Cerebellar cortex (tissue), 1 donor: ENCODE measurements at places on chromosomes 16 and 17.
A peak's percentile ranks its signal among the peaks of the same experiment; 100 is the strongest.

GRCh38 chr17:59366040-59366757, 34.7 kb downstream of the YPEL2 start:
- no peak for DNase-seq

- no peak for DNase-seq
Measured at GRCh38 chr17:511001-511698, 158.5 kb upstream of the RPH3AL start.

DNA sequence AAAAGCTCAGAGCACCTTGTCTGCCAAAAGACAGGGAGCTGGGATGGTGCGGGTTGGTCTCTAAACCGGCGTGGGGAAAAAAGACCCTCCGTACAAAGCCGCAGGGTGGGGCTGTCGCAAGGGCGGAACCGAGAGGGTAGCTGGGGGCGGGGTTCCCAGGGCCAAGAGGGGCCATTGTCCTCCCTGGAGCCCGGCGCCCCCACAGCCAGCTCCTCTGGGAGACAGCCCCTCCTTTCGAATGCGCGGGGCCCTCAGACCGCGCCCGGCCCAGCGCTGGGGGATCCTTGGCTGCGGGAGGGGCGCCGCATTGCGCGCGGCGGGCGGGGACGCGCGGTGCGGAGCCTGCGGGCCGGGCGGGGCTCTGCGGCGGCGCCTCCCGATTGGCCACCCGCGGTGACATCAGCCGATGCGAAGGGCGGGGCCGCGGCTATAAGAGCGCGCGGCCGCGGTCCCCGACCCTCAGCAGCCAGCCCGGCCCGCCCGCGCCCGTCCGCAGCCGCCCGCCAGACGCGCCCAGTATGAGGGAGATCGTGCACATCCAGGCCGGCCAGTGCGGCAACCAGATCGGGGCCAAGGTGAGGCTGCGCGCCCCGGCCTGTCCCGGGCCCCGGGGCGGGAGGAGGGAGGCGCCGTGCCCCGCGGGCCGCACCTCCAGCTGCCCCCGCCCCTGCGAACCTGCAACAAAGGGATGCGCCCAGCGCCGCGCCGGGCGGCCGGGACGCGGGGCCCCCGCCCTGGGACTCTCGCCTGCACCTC, at the start of gene TUBB3:
TUBB3 (plus strand) TSS at position 459 of the 756 bp plus-strand sequence; CDS start at position 519, 60 bp downstream.
- DNase-seq, result peak; percentile 86

DNA sequence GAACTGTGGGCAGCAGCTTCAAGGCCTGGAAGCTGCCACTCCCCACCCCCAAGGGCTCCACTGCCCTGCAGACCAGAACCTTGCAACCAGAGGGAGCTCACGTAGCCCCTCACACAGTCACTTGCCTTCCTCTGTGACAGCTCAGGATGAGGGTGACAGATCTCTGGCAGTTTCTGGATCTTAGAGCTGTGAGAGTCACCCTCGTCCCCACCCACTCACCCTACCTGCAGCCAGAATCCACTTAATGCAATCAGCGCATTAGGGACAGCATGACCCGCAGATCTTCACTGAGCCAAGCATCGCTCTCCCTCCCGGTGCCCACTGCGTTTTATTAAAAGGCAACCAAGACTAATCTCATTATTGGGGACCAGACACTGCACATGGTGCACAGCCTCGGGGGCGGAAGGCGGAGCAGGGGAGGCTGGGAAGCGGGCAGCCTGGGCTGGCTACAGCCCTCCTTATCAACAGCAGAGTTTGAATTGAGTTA, 3.5 kb downstream of the CYB561 start:
- peak; percentile 28 for DNase-seq

DNA sequence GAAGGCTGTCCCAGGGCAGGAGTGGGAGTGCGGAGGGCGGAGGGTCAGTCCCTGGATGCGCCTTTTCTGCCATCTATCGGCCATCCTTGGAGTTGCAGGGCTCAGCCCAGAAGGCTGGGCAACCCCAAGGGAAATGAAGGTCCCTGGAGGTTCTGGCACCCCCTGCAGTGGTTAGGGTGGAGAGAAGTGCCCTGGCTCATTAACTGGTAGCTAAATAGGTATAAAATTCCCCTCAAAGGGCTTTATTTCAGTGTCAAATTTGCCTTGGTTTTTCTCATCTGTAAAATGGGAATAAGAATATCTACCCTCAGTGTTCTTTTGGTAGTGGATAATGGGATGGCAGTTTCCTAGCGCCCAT, 22.4 kb downstream of the C17orf75 start:
- DNase-seq, result peak; percentile 67

GRCh38 chr17:82402865-82403264, 15.3 kb upstream of the HEXD start:
- DNase-seq, result no peak

- no peak for DNase-seq
Measured at GRCh38 chr17:977166-977565, 2.4 kb downstream of the NXN start.

GRCh38 chr16:14248791-14249190, 177.7 kb downstream of the MRTFB start:
- DNase-seq, result no peak

DNA sequence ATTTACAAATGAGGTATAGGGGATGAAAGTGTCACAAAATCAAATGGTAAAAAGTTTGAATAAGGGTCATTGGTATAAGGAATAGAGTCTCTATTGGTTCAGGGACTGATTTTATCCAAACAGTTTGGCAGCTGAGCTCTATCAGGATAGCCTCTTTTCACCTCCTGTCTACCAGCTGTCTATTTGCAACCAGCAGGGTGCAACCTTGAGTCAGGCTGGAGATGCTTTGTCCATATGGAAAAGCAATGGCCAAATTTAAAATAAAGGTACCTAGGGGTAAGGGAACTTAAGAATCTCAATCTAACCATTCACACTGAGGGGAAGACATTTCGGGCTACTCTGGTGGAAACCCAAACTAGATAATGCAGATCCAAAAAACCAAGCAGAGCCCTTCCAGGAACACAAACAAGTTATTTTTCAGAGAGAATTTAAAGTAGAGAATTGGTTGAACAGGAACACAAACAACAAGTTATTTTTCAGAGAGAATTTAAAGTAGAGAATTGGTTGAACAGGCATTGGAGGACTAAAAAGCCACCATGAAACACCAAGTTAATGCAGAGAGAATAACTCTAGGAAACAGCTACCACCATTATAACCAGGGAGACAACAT, 12.6 kb upstream of the CA10 start:
- DNase-seq, result peak; percentile 73

GRCh38 chr17:48597778-48598631, 4.4 kb upstream of the HOXB5 start:
- no peak for DNase-seq

- DNase-seq, result no peak
Measured at GRCh38 chr16:30524575-30525568, 1.5 kb downstream of the ZNF768 start.

DNA sequence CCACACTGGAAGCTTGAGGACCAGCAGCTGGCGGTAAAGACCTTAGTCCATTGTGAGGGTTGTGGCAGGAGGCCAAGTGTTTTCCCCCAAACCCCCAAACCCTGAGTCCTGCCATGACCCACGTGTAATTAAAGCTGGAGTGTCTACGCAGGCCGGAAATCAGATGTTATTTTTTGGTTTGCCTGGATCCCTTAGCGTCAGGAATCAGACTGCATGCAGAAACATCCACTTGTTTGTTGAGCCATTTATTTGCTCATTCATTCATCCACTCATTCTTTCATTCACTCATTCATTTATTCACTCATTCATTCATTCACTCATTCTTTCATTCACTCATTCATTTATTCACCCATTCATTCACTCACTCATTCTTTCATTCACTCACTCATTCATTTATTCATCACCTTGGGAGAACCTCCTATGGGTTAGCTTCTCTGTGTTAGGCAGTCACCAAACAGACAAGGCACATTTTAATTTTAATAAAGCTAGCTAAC, 313.1 kb downstream of the MAF start:
- no peak for DNase-seq
